Glomerular endothelial cell (primary cell): ENCODE measurements at places on chromosomes 6 and 20.
A peak's percentile ranks its signal among the peaks of the same experiment; 100 is the strongest.

- no peak for DNase-seq
Measured at GRCh38 chr6:13467216-13467600, 20.2 kb downstream of the GFOD1 start.

DNA sequence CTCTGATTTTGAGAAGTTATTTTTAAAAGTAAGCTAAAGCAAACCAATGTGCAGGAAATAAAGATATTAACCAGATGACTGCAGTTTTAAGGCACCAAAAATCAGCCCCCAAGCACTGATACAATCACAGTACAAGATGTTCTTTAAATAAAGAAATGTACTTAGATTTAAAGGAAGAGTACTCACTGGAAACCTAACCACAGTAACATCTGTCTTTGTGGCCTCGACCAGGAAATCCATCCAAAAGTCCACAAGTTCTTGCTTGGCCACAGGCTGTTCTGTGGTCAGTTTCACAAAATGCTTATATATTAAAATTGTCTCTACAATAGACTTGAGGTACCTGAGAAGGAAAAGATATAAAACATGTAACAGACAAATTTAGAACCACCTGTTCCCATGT, 105.9 kb upstream of the MAP7 start:
- no peak for DNase-seq

- DNase-seq, result no peak
Measured at GRCh38 chr6:167270499-167271311, 20.4 kb upstream of the UNC93A start.

- DNase-seq, result no peak
Measured at GRCh38 chr6:157398151-157398550, 17.2 kb downstream of the ZDHHC14 start.

- no peak for DNase-seq
Measured at GRCh38 chr6:138882369-138883017, 86.6 kb downstream of the ECT2L start.

GRCh38 chr6:51855310-51856082, 231.9 kb downstream of the PKHD1 start:
- DNase-seq, result peak; percentile 3

DNA sequence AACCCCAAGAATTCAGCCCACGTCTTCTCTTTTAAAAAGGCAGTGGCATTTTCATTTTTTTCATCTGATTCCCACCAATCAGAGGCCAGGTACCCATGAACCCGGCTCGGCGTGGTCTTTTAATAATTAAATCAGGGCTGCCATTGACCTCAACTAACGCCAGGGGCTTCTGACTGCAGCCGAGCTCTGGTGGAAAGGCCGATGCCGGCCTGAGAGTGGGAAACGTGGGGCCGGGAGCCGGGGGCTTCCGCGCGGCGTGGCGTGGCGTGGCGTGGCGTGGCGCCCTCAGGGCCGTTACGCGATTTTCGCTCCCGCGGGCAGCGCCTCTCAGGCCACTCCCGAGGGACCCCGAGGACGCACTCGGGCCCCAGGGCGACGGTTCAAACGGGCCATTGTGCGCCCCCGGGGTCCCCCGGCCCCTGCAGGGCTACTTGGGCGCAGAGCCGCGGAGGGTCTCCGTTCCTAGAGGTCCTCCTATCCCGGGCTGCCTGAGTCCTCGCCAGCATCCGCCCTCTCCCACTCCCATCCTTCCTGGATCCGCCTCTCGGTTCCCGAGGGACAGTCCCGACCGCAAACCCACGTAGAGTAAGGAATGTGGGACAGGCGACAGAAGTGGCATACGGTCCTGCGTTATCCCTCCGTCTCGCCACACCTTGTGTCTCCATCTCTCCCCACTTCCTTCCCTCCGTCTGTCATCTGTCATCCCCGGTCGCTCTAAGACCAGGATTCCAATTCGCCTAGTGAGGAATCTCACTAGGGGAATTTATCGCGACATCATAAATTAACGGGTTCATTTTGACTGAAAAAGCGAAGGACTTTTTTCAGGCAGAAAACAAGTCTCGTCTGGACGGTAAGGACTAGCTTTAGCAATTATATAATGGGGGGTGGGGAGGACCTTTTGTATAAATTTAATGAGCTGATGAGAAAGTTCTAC, 876 bp upstream of the TBPL1 start:
- DNase-seq, result peak; percentile 58

- DNase-seq, result no peak
Measured at GRCh38 chr6:6592826-6593475, 4.4 kb downstream of the LY86 start.

- no peak for DNase-seq
Measured at GRCh38 chr20:37686762-37687477, 6.9 kb upstream of the CTNNBL1 start.

- DNase-seq, result no peak
Measured at GRCh38 chr6:81465859-81466258, 286.6 kb downstream of the TENT5A start.

GRCh38 chr6:157203312-157203744, 120.0 kb downstream of the TMEM242 start:
- DNase-seq, result no peak

DNA sequence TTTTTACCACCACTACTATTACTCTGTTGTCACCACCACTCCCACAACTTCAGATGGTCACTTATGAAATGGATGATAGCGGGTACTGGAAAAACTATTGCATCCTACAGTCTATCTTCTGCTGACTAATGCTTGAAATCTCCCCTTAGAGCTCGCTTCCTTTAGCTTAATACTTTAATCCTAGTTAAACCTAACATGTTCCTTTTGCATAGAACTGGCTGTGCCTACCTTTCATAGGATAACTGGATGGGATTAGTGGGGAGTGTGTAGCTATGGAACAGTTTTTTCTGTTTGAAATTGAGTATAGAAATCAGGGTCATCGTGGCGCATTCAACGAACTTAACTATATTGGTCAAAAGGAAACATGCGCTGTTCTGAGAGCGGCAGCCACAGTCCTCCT, 294.7 kb downstream of the FARS2 start:
- DNase-seq, result no peak

DNA sequence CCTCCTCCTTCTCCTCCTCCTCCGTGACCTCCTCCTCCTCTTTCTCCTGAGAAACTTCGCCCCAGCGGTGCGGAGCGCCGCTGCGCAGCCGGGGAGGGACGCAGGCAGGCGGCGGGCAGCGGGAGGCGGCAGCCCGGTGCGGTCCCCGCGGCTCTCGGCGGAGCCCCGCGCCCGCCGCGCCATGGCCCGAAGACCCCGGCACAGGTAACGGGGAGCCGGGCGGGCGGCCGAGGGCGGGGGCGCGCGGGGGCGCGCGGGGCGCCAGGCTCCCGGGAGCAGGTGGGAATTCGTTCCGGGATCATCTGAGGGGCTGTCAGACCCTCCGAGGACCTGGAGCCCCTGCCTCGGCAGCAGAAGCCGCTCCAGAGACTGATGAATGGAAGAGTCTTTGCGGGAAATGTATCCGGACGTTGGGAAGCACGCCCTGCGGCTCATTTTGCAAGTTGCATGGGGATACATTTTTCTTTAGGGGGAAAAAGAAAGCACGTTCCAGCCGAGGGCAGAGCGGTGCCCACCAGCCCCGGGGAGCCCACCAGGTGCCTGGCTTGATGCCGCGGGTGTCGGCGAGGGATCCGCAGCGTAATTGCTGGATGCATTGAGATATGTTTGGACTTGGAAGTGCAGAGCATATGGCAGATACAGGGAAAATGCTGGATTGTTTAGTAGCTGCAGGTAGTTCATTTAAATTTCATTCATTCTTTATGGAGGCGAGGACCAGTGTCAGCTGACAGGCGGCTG, 394 bp downstream of the MYB start:
- DNase-seq, result no peak

DNA sequence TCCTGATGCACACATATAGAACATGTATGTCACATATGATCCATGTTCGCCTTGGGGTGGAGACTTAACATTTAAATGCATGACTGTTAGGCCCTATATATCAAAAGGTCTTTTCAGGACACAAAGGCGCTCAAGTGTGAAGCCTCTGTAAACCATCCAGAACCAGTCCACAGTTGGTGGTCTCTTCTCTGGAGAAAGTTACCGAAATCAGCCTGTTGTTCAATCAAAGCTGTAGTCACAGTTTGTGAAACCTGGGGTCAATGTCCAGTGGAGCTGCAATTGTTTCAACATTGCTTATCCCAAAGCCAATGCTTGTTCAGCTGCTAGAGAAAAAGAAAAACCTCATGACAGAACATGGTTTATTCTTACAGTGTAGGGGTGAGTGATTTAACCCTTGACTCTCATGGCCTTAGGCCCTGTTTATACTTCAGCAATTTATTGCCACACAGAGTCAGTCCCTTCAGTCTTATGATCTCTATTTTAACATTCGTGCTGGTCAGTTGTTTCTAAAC, 193.6 kb upstream of the CST7 start:
- no peak for DNase-seq

- no peak for DNase-seq
Measured at GRCh38 chr6:117079951-117080350, 185.4 kb upstream of the VGLL2 start.

DNA sequence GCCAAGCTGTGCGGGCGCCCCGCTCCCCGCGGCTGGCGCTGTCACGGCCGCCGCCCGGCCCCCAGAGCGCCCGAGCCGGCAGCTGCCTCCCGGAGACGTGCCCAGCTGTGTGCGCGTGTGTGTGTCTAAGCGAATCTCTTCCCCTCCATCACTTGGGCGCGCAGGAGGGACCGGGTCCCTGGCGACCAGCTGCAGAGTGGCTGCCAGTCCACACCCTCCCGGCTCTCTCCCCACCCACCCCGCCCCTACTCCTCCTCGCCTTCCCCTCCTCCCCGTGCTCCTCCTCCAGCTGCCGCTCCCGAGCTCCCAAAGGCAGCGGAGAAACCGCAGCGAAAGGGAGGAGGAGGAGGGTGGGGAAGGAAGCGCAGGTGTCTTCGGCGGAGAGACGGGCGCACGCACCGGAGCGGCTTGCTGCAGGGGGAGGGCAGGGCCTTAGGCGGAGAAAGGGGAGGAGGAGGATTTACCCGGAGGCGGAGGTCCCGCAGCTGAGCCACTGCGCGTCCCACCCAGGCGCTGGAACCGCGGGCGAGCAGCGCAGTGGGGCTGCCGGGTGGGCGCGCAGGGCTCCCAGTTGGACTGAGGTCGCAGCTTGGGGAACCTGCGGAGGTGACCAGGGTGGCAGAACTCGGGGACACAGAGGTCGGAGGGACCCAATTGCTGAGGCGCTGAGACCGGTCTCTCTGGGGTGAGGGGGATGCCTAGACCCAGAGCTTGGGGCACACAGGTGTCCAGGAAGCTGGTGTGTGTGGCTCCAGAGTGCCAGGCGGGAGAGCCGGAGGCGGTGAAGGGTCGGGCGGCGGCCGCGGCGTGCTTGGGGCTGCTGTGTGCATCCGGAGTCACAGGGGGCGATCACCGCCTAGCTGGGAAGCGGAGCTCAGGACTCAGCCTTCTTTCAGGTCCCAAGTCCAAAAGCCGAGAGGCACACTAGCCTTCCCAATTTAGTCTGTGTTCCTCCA, at the start of gene HS3ST5:
Gene HS3ST5, minus strand, starts transcription at position 198 of the 956 bp plus-strand sequence. CDS start 280,178 bp downstream, outside the sequence.
- no peak for DNase-seq

DNA sequence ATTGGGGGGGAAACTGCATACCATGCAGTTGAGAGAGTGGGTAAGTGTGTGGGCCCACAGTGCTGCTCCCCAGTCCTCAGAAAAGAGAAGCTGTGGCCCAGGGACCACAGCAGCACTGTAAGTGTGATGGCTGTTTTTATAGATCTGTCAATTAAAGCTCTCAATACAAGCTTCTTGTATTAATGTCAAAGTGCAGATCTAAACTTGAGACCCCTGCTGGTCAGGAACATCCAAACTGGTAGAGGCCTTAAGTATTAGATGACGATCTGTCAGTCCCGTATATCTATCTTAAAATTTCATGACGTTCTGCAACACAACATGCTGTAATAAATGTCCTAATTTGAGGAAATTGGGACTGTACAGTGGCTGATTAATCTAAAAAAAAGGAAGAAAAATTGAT, 74.8 kb downstream of the TULP4 start:
- no peak for DNase-seq

DNA sequence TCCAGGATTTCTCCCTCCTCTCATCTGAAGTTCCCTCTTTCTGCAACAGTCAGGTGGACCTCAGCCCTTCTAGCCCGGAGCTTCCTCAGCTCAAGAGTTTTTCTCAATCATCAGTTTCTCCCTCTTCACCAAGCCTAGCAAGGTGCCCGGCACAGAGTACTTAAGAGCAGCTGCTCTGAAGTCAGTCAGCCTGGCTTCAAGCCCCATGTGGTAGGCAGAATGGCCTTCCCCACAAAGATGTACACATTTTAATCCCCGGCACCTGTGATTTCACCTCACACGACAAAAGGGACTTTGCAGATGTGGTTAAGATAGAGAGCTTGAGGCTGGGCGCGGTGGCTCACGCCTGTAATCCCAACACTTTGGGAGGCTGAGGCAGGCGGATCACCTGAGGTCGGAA, 15.1 kb upstream of the RBPJL start:
- no peak for DNase-seq

DNA sequence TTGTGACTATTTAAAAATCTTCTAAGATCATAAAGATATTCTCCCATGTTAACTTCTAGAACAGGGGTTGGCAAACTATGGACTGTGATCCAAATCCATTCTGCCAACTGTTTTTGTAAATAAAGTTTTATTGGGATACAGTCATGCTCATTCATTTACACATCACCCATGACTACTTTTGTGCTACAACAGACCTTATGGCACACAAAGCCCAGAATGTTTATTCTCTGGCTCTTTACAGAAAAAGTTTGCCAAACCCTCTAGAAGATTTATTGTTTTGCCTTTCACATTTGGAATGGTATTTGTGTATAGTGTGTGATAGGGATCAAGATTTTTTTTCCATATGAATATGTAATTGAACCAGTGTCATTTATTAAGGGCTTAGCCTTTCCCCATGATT, 341.7 kb downstream of the CD83 start:
- no peak for DNase-seq

GRCh38 chr6:23457321-23457720, 668.7 kb upstream of the NRSN1 start:
- no peak for DNase-seq

DNA sequence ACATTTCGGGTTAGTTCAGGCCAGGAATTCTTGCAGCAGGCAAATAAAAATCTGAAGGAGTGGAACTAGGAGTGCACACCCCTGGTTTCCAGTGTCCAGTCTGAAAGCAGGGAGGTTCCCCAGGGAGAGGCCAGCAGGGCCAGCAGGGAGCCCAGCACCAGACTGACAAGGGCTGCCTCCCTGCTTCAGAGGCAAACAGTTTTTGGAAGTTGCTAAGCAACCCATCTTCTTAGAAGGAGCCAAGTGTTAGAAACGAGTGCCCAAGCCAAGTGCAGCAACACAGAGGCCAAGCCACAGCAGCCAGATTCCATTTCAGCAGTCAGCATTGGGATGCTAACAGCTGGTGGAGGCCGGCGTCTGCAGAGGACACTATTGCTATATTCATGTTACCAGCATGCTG, 179.1 kb downstream of the SYNDIG1 start:
- DNase-seq, result no peak

- no peak for DNase-seq
Measured at GRCh38 chr6:137763886-137764285, 103.2 kb upstream of the TNFAIP3 start.

GRCh38 chr6:143243786-143244185, 183.1 kb downstream of the AIG1 start:
- DNase-seq, result no peak

- no peak for DNase-seq
Measured at GRCh38 chr20:1121429-1121828, 3.0 kb downstream of the PSMF1 start.

GRCh38 chr6:21893793-21894192, 300.2 kb downstream of the SOX4 start:
- DNase-seq, result no peak

GRCh38 chr20:34927736-34928135, 27.9 kb downstream of the GSS start:
- DNase-seq, result no peak
